ENCODE measurements at places on chromosomes 6 and 20. TPM values are rescaled to one million over a fixed set of nuclear protein-coding genes. Genes with fewer than 3 reads are reported as not detected.

ADGRB3 gene
- total RNA-seq, result 3.1 TPM

GMPR gene
- 26.1 TPM for total RNA-seq

TMEM151B gene
- total RNA-seq, result not detected

GPR31 gene
- not detected for total RNA-seq

BPIFB2 gene
- total RNA-seq, result not detected

RNF182 gene
- under 0.01 TPM for total RNA-seq

CST5 gene
- total RNA-seq, result not detected

NRSN1 gene
- not detected for total RNA-seq

MOG gene
- not detected for total RNA-seq

SPATS1 gene
- total RNA-seq, result not detected

OPRM1 gene
- not detected for total RNA-seq

XKR7 gene
- not detected for total RNA-seq

CCDC170 gene
- 1.0 TPM for total RNA-seq

HECA gene
- 17.7 TPM for total RNA-seq

LST1 gene
- total RNA-seq, result 3.7 TPM

CAGE1 gene
- total RNA-seq, result not detected

SLCO4A1 gene
- total RNA-seq, result not detected

ARFGAP1 gene
- total RNA-seq, result 31.8 TPM

ABRACL gene
- 17.2 TPM for total RNA-seq

RIPPLY2 gene
- total RNA-seq, result 1.6 TPM

SLC44A4 gene
- total RNA-seq, result 0.52 TPM

SIRT5 gene
- 10.4 TPM for total RNA-seq

TSPYL4 gene
- 8.4 TPM for total RNA-seq

PTCHD4 gene
- total RNA-seq, result 0.52 TPM

KIAA1755 gene
- 3.7 TPM for total RNA-seq

DST gene
- total RNA-seq, result 183 TPM

CRYBG1 gene
- total RNA-seq, result 3.7 TPM

UNC5CL gene
- total RNA-seq, result 2.1 TPM

TCFL5 gene
- total RNA-seq, result 6.3 TPM

EDN1 gene
- 6.8 TPM for total RNA-seq

SLC22A2 gene
- total RNA-seq, result not detected

HS3ST5 gene
- total RNA-seq, result under 0.01 TPM

CST4 gene
- not detected for total RNA-seq

CPXM1 gene
- total RNA-seq, result 26.1 TPM

PAX1 gene
- under 0.01 TPM for total RNA-seq

PXDC1 gene
- 14.1 TPM for total RNA-seq

C6orf163 gene
- total RNA-seq, result 4.2 TPM

TTLL9 gene
- total RNA-seq, result 0.52 TPM

TRIM10 gene
- total RNA-seq, result 2.1 TPM

TFAP2D gene
- not detected for total RNA-seq

BPIFA1 gene
- total RNA-seq, result not detected

C6orf118 gene
- not detected for total RNA-seq

MEP1A gene
- total RNA-seq, result not detected

KLHDC3 gene
- 267 TPM for total RNA-seq

CD109 gene
- total RNA-seq, result 19.3 TPM

CTCFL gene
- total RNA-seq, result not detected

CNR1 gene
- 0.52 TPM for total RNA-seq

ERVFRD-1 gene
- not detected for total RNA-seq

DEFB124 gene
- not detected for total RNA-seq
